ENCODE measurements at places on chromosomes 16 and 17. TPM values are rescaled to one million over a fixed set of nuclear protein-coding genes. Genes with fewer than 3 reads are reported as not detected.

GRCh38 chr17:78706271-78706915, 75.7 kb downstream of the CYTH1 start:
- DNase-seq = no peak

DNA sequence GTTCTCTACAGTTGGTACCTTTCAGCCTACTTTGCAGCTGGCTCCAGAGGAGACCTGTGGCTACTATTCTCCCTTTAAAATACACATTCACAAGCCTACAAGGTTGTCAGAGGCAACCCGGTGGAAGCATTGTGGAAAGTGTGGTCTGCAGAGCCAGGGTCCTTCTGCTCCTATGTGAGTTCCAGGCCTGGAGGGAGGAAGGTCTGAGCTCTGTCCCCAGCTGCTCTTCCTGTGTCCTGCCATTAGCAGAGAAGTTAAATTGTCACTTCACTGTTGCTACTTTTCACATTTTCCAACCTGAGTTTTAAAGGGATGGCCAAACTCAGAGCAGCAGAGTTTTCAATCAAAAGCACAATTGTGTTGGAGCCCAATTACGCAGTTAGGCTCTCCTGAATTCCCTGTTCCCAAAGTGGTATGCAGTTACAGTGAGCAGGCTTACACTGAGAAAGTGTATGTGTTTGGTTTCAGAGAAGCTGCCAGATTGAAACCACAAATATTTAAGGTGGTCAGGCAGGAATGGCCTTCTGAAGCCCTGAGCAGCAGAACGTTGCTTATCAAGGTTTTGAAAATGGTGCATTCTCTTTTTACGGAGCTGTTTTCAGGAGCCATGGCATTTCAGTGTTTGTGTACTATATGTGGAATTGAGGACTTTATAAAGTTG, 25.0 kb downstream of the MAP3K3 start:
- DNase-seq = no peak

GRCh38 chr16:52283018-52283417, 263.9 kb downstream of the TOX3 start:
- no peak for DNase-seq

- DNase-seq = no peak
These were observed 17.6 kb upstream of the SP2 start for GRCh38 chr17:47878203-47879027.

GRCh38 chr17:77325577-77326075, 184.9 kb downstream of the SEC14L1 start:
- DNase-seq = no peak

- DNase-seq = no peak
These were observed 3.7 kb upstream of the FOXL1 start for GRCh38 chr16:86574646-86575045.

DNA sequence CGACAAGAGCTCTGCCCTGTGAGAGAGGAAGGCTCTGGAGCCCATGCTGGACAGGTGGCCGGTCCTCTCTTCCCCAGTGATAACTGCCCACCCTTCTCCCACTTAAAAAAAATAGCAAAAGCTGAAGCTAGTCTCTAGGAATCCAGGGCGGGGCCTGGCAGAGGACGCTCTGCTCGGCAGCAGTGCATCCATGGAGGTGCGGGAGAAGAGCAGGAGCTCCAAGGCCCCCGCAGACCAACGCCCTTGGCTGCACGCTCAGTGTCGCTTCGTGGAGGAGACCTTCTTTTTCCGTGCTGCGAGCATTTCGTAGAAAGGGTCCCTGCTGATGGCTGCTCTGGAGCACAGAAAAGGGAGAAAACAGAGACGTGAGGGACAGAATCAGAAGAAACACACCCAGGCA, 98.6 kb upstream of the DNAH17 start:
- no peak for DNase-seq

- DNase-seq = no peak
These were observed 30.6 kb upstream of the CLEC3A start for GRCh38 chr16:77991701-77992100.

DNA sequence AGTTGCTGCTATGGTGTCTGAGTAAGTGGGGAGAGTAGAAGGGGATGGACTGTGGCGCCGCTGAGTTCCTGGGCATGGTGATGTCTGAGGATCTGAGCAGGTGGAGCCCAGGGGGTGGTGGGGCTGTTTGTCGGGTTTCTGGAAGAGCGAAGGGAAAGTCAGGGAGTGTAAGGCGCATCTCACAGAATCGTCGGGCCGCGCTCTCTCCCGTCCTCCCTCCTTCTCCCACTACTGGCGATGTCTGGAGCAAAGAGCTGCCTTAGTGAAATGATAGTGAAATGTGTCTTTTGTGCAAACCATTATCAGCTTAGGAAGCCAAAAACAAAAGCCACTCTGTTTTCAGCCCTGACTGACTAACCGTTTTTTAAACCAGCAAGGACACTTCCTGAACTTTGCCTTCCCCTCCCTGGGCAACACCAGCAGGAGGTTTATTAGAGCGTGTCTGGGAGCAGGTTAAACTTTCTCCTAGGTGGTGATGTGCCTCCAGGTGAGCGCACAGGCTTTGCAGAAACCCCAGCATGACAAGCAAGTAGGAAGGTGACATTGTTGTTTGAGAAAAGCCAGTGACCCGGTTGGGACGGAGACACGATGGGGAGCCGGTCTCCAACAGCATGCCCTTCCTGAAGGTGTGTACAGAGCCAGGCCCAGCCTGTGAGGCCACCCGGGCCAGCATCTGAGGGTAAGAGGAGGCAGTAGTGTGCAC, 49.1 kb downstream of the RAB11FIP3 start:
- DNase-seq = no peak

DNA sequence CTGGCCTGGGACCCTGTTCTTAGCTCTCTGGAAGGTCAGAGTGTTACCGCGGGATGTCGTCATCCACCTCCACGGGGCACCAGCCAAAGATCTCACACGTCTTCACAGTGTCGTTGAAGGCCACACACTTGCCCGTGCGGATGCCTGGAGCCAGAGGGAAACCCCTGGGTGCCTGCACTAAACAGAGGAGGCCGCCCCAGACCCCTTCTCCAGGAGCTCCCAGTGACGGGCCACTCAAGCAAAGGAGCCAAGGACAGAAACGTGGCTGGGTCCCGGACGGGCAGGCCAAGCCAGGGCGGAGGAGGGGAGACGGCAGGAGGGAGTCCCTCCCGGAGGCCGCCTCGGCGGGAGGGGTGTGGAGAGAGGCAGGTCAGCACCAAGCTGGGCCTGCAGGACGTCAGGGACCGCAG, 11.0 kb upstream of the CAMKK1 start:
- no peak for DNase-seq

GRCh38 chr16:72085002-72085401, 8.4 kb downstream of the TXNL4B start:
- peak; percentile 80 for DNase-seq

- no peak for DNase-seq
These were observed 34.1 kb downstream of the CBFB start for GRCh38 chr16:67063008-67063407.

Gene NETO2
- total RNA-seq = 2.0 TPM

Gene CFAP20
- 34.2 TPM for total RNA-seq

Gene NOS2
- total RNA-seq = 0.19 TPM

Gene FBXL19
- total RNA-seq = 4.7 TPM
